Stimulated activated naive CD4-positive, alpha-beta T cell (primary cell): ENCODE measurements at places on chromosomes 1 and 21.
A peak's percentile ranks its signal among the peaks of the same experiment; 100 is the strongest.

DNA sequence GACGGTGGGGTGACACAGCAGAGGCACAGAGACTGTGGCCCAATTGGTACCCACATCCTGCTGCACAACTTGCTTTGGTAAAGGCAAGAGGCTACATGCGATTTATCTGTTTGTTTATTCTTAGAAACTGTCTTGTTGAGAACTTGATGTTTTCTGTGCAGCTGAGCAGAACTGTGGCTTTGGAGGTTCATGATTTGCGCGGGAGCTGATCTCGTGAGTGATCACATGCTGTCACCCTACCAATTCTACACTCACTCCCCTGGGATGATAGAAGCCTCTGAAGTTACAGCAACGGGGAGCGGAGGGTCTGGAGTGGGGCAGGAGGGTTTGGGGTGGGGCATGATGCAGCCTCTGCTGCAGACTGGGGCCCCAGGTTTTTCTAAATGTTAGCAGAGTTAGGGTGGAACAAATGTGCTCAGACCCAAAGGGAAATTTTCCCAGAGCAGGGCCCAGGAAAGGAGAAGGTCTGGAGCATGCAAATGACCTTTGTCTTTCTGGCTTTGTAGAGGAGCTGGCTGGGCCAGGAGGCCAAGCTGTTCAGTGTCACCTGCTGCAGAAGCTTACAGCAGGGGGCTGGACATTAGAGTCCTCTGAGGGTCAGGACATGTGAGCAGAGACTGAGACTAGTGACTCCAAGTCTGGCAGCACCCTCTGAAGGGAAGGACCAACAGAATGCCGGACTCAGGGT lies 83.6 kb downstream of the GRIK3 start:
- DNase-seq: no peak

DNA sequence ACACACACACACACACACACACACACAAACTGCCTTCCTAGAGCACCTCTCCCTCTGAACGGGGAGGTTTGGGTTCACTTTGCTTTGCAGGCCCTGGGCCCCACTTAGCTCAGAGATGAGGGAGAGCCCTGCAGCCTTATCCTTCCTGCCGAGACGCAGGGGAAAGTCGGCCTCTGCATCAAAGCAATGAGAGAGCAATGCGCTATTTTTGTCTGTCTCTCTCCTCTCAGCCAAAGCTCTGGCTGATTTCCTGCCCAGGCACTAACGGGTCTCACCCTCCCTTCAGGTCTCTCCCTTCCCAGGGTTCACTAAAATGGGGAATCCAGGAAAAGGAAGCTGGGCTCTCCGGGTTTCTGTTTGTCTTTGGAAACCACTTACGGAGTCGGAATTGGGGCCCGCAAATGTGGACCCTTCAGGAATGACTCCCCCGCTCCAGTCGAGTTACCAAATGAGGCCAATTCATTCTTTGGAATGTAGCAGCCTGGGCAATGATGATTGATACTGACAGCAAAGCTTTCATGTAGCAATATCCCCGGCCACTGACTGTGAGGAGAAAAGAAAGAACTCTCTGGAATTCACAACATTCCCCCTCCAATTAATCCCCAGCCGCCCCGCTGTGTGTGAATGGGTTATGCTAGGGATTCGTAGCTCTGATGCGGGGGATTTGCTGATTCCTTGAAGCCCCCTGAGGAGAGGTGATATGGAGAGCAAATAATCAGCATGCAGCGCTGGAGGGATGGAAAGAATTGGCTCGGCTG lies 61.5 kb upstream of the WLS start:
- DNase-seq: no peak

DNA sequence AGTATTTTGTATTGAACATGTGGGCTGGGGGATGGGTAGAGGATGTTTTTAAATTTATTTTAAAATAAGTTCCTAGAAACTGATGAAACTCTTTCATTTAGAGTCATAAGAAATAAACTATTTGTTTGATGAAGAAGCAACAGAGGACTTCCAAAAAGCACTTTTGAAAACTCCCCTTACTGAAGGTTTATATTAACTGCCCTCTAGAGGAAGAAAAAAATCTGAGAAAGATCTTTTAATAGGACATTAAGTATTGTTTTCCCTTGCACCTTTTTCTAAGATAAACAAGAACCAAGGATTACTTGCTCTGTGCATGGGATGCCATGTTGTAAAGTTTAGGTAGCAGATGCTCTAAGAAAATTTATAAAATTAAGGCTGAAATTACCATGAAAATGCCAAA lies 14.1 kb downstream of the DISP1 start:
- no peak for DNase-seq

GRCh38 chr1:151612501-151613281 lies 841 bp downstream of the SNX27 start:
- DNase-seq: no peak

DNA sequence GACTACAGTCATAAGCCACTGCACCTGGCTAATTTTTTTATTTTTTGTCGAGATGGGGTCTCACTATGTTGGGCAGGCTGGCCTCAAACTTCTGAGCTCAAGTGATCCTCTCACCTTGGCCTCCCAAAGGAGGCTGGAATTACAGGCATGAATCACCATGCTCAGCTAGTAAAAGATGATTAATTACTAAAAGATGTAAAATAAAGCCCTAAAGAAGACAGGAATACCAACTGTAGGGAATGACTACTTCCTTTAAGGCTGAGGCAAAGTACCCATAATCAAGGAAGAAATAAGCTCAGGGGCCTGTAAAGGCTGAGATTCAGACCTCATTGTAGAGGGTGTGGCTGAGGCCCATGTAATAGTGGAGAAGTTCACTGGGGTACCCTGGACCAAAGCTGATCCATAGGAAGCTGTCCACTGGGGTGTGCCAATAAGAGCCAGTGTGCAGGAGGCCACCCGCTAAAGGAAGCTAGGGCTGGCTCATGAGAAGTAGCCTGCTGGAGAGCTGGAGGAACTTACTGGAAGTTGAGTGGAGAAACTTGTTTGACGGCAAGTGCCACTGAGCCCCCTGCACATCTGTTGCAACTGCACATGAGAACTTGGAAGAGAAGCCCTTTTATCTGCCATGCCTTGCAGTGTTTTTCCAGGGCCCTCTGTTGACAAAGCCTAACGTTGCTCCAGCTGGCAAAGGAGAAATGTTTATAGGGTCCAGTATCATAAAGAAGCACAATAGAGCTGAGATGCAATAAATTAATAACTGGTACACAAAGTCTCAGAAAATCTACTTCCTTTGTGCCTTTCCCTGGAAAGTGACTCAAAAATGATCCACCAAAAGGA lies 17.8 kb upstream of the SERTAD4 start:
- DNase-seq: no peak

DNA sequence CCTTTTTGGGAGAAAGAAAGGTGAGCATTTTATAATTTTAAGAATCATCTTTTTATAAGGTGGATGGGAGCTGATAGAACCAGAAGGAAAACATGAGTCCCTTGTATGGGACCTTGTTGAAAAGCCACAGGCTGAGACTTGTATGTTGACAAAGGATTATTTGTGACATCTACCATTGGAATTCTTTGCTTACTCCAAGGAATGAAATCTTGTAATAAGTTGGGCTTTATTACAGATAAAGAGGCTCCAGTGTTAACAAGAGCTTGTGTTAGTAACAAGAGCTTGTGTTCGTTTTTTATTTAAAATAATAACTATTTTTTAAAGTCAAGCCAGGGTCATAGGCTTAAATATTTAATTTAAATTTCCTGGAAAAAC lies 201.1 kb upstream of the CHRM3 start:
- no peak for DNase-seq

DNA sequence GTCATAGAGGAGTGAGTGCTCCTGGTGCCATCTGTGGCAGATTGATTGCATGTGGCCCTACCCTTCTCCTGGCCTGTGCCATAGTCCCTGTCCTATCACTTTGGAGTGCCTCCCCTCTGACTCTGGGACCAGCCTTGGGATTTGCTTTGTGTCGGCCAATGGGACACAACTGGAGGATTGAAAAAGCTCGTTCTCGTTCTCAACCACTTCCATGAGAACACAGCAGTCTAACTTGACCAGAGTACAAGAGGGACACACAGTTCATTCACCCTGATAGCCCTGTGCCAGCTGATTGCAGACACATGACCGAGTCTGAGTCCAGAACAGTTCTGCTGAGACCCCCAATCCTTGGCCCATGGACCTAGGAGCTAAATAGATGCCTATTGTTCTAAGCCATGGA lies 47.8 kb downstream of the C1orf198 start:
- no peak for DNase-seq

GRCh38 chr1:20216574-20216973 lies 30.3 kb upstream of the PLA2G2C start:
- no peak for DNase-seq

GRCh38 chr21:43988506-43989230 lies 23.4 kb upstream of the TRAPPC10 start:
- DNase-seq: no peak

GRCh38 chr1:25549273-25550154 lies 6.1 kb downstream of the LDLRAP1 start:
- DNase-seq: peak; percentile 59

DNA sequence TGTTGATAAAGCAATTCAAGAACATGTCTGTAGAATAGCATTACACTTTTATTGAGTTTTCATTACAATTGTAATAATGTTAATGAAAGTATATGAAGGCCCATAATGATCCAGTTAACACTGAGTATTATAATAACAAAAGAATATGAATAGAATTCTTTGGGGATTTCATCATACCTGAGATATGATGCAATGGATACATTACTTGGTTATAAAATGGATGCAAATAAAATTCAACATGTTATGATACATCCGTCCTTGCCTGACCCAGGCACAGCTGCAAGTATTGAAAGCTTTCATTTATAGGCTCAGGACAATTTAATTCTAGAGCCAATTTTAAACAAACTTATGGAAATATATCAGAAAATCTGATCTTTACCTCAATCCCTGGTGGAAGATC lies 8.2 kb upstream of the KCNA3 start:
- DNase-seq: no peak

DNA sequence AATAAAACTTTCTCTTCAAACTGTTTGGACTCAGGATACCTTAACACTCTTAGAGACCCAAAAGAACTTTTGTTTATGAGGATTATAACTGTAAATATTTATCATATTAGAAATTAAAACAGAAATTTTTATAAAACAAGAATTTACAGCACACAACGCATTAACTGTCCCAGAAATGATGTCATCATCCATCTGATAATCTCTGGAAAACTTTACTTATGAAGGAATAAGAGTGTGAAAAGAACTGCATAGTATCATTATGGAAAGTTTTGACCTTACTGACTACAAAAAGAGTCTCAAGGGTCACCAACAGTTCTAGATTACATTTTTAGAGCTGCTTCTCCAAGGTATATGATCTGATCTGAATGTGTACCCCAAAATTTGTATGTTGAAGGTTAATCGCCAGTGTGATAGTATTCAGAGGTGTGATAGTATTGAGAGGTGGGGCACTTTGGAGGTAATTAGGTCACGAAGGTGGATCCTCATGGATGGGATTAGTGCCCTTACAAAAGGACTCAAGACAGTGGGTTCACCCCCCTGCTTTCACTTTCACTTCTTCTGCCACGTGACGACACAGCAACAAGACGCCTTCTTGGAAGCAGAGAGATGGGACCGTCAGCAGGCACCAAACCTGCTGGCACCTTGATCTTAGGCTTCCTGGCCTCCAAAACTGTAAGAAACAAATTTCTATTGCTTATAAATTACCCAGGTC lies 95.7 kb upstream of the NR5A2 start:
- no peak for DNase-seq

- DNase-seq: no peak
Observed at GRCh38 chr1:174995121-174995520, 4.6 kb upstream of the CACYBP start.

GRCh38 chr1:229641306-229641705 lies 15.3 kb downstream of the URB2 start:
- no peak for DNase-seq

GRCh38 chr1:57986432-57986831 lies 560.1 kb downstream of the OMA1 start:
- peak; percentile 0 for DNase-seq

- DNase-seq: no peak
Observed at GRCh38 chr21:41507521-41508414, at the start of gene TMPRSS2. TMPRSS2 (minus strand) TSS chr21:41508158; CDS start chr21:41498133, 10,025 bp downstream.

- no peak for DNase-seq
Observed at GRCh38 chr1:231603598-231604275, 22.9 kb upstream of the DISC1 start.

DNA sequence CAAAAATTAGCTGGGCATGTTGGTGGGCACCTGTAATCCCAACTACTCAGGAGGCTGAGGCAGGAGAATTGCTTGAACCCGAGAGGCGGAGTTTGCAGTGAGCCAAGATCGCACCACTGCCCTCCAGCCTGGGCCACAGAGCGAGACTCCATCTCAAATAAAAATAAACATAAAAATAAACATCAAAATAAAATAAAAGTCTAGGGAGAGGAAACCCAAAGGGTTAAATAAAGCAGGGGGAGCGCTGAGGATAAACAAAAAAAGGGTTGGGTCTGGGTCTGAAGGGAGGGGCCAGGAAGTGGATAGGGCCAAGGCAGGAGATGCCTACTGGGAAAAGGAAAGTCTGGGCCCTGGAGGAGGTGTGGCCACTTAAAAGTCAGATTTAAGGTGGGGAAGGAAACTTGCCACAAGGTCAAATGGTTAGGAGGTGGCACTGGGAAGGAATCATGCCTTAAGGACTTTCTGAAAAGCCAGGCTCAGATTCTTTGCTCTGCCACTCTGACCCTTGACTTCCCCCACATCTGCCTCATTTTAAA lies 150.0 kb downstream of the ADSS2 start:
- no peak for DNase-seq

GRCh38 chr1:55285834-55286233 lies 70.7 kb upstream of the USP24 start:
- no peak for DNase-seq

GRCh38 chr1:161091093-161091492 lies 1.7 kb upstream of the NECTIN4 start:
- no peak for DNase-seq

DNA sequence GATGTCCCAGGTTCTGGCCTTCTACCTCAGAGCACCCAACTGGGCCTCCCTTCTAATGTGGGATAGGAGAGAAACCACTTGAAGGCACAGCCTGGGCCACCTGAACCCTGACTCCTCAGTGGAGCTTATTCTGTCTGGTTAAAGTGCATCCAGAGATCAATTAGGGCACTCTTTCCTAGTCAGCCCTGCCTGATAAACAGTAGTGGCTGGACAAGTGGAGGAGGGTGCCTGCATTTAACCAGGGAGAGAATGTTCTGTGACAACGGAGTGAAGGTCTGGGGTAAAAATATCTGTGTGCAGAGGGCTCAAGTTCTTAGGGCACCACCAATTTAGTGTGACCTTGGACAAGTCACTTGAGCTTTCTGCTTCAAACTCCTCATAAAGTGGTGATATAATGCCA lies 101.8 kb downstream of the FAM78B start:
- no peak for DNase-seq

DNA sequence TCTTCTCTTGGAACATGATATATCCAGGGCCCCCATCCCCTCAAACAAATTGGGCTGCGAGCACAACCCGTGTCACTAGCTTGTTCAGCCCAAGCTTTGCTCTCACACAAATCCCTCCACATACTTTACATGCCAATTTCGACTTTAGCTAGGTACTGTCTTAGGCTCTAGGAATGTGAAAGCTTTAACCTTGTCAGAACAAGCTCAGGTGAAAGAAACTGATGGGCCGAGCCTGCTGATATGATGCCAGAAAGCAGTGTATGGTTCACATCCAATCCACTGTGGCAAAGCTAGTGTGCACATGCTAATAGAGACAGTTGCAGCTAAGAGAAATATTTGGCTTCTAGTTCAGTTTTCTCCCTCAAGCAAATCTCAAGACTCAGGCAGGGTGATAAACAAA lies 79.5 kb downstream of the TNFSF18 start:
- no peak for DNase-seq

- no peak for DNase-seq
Observed at GRCh38 chr1:25174730-25175612, 57.3 kb downstream of the SYF2 start.
